Lower leg skin (tissue), 4 donors: ENCODE measurements at places on chromosomes 6 and 20. TPM values are rescaled to one million over a fixed set of nuclear protein-coding genes. Genes with fewer than 3 reads are reported as not detected.

The CRISP2 gene
- total RNA-seq, result not detected

The RAB44 gene
- 0.30 TPM for total RNA-seq

The OTOR gene
- not detected for total RNA-seq

The FBXO5 gene
- 6.5 TPM for total RNA-seq
